Activated naive CD8-positive, alpha-beta T cell treated with anti-CD3 and anti-CD28 coated beads for 36 hours (primary cell): ENCODE measurements at places on chromosomes 4 and X.

DNA sequence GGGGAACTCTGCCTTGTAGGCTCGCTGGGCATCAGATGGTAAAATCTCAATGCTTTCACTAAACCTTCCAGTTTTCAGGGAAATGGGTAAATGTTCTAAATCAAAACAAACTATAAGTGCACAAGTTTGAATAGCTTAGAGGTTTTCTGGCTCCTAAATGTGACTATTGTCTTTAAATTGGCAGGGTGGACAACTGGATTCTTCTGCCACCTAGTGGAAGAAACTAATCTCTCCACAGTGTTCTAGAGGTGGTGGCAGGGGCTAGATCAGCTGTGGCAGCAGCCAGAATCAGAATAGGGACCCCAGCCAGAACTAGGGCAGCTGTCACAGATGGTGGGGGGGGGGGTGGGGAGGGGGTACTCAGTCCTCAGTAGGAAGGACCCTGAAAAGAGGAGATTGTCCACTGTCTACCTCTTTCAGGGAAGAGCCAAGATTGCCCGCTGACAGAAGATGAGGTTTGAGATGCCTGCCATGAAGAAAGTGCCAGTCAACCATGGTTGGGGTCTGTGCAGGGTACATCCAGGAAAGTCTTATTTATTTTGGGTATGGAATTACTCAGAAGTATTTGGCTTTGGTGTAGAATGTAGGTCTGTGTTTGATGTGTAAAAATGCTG, 201.4 kb downstream of the CCNG2 start:
- no peak for DNase-seq

DNA sequence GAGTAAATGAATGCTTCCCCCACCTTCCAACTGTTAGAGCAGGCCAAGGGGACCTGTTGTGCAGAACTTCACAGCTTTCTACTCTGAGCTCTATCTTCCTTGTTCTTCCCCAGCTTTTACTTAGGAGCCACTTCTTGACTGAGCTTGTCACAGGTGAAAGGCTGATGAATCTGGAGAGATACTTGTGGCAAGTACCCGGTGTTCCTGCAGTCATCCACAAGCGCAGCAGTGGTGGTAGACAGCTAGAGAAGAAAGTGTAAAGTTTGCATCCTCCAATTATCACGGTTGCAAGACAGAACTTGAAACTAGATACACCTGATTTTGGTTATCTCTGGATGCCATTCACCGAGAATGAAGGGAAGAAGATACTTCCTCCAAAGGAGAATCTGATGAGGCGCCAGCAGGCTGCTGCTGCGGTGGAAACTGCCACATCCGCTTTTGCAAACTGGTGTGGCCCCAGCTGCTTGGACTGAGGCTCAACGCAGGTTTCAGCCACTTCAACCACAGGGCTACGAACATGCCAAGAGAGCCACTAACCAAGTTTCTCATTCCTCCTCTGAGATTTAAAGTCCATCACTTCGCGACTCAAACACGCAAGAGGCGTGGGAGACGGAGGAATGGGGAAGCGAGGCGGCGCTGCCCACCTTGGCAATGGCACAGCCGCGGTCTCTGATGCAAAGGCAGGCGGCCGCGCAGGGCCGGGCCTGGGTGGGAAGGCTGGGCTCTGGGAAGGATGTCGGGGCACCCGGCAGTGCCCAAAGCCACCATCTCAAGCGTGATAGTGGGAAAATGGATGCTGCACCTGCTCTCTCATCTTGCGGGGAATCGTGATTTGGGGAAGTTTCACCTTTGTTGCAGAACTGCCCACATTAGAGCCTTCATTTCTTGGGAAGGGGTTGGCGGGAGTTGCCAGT, 1.3 kb upstream of the FHIP1A start:
- DNase-seq = peak; percentile 40

DNA sequence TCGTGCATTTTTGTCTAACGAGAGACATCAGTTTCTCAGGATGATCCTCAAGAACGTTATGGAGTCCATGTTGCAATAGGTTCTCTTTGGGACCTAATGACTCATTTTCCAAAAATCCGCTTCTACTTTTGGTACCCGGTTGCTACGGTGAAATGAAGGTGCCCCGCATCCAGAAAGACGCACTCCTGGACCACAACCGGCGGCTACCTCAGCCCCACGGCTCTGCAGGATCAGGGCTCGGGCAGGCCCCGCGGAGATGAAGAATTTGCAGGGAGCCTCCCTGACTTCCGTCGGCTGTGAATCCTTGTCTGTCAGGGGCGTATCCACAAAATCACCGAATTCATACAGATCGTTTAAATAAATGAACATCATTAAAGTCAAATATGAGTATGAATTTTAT, 15.6 kb downstream of the GTPBP6 start:
- no peak for DNase-seq

DNA sequence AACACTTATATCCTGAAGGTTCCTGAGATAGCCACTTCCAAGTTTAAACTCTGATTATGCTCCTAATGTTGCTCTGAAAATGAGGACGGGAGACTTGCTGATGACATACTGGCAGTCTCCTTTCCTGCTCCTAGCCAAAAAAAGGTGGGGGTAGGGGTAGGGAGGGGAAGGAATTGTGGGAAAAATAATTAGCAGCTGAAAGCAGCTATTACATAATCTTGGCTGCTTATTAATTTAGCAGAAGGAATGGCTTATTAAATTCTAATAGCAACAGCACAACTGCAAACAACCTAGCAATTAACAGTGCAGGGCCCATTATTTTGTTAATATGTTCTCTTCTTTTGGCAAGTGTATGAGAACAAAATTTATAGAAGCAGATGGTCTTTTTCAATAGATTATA, 2.0 kb upstream of the AP1S2 start:
- DNase-seq = no peak

GRCh38 chrX:38699696-38700095, 101.6 kb upstream of the MID1IP1 start:
- DNase-seq = no peak

GRCh38 chr4:163755013-163755412, 260.5 kb downstream of the TMA16 start:
- DNase-seq = no peak

- DNase-seq = no peak
Observed at GRCh38 chrX:38268011-38268410, 47.3 kb upstream of the SRPX start.

DNA sequence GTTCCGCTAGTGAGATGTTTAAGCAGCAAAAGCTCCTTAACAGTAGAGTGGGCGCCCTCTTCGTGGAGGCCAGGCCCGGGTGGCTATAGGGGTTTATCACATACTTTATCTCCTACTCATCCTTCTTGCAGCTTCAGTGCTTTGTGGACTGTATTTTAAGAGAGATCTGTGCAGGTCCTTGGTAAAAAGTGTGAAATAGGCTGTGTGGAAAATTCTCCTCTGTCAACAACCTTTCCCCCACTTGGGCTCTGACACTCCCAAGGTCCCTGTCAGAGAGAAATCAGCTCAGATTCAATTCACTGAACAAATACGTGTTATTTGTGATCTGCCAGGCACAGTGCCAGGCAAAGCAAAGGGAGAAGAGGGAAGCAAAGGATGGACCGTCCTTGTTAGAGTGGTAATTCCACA, 214.3 kb upstream of the PPARGC1A start:
- no peak for DNase-seq

GRCh38 chrX:30283456-30284200, 25.6 kb downstream of the NR0B1 start:
- DNase-seq = no peak

DNA sequence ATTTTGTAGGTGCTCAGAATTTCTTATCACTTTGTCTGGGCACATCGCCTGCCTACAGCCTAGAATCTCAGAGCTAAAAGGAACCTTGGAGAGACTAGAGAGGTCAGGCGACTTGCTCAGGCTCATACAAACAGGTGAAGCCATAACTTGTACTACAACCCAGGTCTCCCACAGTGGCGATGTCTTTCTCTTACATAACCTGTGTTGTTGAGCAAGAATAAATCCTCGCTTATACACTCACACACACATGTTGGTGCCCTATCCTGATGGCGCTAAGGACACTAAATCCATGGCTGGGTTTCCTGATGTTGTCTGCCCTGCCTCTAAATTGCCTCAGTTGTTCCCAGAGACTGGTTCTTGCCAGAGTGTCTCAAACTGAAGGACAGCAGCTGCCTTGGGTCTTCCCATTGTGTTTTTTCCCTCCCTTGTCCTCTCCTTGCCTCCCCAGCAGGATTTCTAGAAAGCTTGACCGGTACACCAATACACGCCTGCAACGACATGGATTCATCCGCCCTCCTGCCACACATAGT, 1.6 kb downstream of the TSC22D3 start:
- DNase-seq = no peak

DNA sequence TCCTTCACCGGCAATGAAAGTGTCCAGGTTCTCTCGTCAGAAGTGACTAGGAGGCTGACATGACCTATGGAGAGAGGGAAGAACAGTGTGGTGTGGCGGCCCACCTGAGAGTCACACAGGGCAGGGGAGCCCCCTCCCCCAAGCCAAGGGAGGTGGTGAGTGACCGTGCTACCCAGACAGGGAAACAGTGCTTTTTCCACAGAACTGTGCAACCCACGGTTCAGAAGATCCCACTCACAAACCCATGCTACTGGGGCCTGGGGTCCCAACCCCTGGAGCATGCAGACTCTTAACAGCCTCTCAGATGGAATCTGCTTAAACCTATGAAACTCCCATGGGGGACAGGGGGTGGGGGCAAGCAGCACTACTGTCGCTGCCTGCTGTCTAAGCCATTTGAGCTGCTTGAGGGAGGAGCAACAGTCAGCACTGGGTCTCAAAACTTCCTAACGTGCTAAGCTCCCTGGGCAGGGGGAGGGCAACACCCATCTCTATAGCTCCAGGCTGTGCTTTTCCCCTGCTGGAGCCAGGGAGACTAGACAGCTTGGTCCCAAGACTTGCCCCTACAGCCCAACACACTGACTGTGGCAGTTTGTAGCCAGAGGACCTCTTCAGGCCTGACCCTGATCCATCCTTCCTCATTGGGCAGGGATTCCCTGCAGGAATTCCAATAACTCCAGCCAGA, 850.4 kb upstream of the AADAT start:
- DNase-seq = no peak

DNA sequence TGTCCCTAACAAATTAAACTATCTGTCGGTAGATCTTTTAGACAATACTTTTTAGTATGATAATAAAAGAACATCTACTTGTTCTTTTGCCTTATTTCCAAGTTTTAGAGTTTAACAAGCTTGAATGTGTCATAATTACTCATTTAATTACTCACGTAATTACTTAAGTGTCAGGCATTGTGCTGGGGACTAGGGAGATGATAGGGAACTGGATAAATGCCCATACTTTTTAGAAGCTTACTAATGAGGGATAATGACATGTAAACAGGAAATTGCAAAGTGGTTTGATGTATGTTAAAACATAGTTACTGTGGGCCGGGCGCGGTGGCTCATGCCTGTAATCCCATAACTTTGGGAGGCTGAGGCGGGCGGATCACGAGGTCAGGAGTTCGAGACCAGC, 158.3 kb downstream of the DMD start:
- no peak for DNase-seq

DNA sequence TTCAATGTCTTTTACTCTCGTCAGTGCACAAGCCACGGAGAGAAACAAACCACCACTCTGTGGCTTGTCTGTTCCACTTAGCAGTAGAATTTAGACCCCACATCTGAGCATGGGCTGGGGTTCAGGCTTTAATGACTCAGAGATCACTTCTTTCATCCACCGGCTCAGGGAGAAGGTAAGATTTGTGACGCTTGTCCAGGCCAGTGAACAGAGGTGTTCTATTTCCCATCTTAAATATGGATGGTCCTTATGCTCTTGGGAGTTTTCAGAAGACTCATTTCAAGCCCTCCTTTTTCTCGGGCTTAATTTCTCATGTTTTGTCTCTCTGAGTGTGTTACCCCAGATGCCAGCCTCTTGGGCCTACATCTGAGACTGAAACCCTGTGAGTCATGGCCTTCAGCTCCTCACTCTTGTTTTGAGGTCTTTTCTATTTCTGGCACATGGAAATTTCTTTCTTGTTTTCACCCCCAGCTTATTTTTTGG, 127.4 kb upstream of the SFRP2 start:
- peak; percentile 73 for DNase-seq

DNA sequence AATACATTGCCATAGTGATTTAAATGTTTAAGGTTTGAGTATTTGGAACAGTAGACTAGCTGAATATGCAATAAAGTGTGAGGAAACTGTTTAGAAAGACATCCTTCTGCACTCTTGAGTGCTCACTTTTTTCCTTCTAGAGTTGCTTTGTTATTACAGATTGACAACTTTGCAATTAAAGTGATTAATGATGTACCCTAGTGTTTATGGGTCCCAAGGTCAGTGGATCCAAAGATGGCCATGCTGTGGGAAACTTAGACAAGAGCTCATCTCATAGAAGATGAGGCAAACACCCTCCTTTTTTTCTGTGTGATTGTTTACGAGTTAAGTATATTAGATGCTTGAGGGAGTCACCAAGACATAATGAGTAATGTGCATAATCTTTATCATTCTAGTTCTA, 118.8 kb downstream of the PDLIM5 start:
- no peak for DNase-seq

DNA sequence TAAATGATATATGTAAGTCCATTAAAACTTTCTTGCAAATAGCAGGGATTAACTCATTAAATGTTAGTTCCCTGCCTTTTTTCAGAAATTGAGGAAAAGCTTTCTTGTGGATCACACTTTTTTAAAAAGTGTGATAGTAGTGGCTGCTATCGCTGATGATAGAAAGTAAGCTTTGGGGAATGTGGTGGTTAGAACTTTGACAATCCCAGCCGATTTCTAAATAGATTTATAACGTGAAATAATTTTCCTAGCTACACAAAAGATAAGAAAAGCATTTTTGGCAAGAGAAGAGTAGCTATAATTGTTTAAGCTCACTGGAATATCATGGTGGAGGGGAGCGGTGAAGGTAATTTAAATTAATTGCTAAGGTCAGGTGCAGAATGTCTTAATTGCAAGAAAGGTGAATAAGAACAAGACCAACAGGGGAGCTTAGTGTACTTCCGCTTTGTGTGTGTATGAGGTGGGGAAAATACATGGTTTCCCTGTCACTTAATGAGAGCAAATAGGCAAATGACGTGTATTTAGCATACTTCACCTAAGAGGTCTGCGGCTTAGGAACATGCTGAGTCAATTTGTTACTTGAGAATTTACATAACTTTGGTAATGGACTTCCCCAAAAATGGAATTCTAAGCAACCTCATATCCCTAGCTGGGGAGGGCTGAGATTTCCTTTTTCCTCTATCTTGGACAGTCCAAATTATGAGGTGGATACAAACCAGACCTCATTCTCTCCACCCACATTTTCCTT, 11.7 kb upstream of the IL21 start:
- no peak for DNase-seq

GRCh38 chr4:148790691-148791090, 348.5 kb upstream of the NR3C2 start:
- DNase-seq = no peak

DNA sequence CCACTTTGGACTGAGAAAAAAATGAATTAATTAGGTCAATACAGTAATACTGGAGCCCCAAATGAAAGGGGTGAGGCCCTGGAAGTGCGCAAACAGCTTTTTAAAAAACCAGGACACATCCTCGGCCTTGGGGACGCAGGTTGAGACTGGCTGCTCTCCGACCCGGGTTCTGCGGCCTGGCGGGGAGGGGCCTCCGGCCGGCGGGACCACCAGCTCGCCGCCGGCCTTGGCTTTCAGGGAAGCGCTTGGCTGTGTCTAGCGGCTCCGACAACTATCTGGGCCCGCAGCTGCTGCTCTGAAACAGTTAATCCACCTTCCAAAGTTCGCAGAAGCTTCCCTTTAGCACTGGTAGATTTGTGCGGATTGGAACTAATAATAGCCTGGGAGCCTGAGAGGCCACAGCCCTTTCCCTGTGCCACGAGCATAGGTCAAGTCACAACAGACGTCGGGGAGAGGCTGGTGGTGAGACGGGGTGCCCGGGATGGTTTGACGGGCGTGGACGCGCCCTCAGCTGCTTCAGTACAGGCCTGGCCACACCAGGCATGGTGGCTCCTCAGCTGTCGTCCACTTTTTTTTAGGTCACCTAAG, 1.1 kb upstream of the SEL1L3 start:
- DNase-seq = no peak
